D341Med (cell line): ENCODE measurements at places on chromosomes 16 and 17.

DNA sequence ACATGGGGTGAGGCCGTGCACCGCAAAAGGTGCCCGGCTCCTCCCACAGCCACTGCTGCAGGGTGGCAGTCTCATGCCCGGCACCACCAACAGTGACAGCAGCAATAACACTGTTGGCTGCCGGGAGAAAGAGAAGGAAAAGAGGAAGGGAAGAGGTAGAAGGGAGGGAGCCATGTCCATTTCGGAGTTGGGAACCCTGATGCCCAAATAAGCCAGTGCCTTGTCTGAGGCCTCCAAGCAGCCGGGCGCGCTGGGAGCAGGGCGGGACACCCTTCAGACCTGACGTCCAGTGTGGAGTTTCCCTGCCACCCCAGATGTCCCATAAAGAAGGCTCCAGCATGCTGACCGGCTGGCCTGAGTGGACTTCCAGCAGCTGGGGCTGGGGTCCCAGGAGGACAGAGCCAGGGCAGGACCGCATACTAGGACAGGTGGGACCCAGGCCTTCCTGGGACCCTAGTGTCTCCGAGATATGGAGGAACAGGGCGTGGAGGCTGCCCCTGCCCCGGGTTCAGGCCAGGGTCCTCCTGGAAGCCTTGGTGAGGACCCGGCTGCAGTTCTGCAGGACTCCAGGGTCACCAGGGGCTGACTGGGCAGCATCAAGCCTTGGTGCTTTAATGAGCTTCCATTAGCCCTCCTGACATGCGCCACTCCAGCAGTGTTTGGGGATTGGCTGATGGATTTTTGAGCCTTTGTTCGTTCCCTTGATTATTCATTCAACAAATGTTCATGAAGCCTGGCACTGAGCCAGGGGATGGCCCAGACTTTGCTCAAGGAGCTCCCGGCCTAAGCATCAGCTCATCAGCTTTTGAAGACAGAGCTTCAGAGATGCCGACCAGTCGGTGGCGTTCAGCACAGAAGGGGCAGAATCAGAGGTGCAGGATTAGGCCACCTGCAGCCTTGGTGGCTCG lies 223.6 kb upstream of the CIBAR2 start:
- DNase-seq, result no peak

DNA sequence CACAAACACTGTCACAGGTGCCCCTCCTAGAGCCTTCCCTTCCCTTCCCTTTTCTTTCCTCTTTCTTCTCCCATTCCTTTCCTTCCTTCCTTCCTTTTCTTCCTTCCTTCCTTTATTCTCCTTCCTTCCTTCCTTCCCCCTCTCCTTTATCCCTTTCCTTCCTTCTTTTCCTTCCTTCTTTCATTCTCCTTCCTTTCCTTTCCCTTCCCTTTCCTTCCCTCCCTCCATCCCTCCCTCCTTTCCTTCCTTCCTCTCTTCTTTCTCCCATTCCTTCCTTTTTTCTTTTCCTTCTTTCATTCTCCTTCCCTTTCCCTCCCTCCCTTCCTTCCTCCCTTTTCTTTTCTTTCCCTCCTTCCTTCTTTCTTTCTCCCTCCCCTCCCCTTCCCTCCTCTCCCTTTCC lies 170.0 kb downstream of the ENGASE start:
- no peak for DNase-seq

DNA sequence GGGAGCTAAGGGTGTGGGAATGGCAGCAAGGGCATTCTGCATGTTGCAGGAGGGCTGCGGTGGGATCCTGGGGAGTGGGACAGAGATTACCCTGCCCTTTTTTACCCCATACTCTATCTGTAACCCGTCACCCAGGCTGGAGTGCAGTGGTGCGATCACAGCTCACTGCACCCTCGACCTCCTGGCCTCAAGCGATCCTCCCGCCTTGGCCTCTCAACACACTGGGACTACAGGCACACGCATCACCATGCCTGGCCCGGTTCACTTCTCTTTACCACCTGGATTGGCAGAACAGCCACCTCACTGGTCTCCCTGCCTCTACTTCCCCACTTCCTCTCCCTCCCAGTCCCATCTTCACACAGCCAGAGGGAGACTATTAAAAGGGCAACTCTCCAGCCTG lies 9.5 kb downstream of the ZNF385C start:
- DNase-seq, result no peak

GRCh38 chr16:4578961-4579530 lies 22.9 kb downstream of the C16orf96 start:
- DNase-seq, result no peak

DNA sequence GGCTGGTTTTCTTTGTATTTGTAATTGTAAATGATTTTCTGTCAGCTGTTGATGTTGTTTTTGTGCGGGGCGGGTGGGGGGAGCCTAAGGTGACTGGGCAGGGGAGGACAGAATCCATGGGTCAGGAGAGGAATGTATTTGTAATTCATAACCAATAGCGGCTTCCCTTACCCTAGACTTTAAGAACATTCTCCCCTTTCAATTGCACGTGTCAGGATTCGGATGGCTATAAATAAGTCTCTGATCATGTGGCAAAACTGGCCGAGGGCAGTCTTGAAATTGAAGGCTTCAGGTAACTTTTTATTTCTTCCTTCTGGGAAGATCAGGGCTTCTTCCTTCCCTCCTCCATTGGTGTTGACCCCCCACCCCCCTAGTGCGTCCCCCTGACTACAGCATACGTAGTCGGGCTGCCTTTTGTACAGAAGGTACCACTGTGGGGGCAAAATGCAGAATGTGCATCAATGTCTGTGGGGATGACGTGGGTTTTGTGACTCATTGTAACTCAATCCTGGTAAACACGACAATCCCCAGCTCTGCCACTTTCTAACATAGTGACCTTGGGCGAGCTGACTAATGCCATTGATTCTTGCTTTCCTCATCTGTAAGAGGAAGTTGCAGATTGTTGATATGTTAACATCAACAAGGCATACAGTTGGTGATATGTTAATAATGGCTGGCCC lies 16.2 kb downstream of the MARCHF10 start:
- no peak for DNase-seq

- no peak for DNase-seq
Observed at GRCh38 chr17:39569126-39569525, 38.6 kb downstream of the NEUROD2 start.

GRCh38 chr17:6872936-6873335 lies 41.4 kb upstream of the TEKT1 start:
- no peak for DNase-seq

- DNase-seq, result no peak
Observed at GRCh38 chr17:78105551-78105950, 23.0 kb downstream of the TMC6 start.

DNA sequence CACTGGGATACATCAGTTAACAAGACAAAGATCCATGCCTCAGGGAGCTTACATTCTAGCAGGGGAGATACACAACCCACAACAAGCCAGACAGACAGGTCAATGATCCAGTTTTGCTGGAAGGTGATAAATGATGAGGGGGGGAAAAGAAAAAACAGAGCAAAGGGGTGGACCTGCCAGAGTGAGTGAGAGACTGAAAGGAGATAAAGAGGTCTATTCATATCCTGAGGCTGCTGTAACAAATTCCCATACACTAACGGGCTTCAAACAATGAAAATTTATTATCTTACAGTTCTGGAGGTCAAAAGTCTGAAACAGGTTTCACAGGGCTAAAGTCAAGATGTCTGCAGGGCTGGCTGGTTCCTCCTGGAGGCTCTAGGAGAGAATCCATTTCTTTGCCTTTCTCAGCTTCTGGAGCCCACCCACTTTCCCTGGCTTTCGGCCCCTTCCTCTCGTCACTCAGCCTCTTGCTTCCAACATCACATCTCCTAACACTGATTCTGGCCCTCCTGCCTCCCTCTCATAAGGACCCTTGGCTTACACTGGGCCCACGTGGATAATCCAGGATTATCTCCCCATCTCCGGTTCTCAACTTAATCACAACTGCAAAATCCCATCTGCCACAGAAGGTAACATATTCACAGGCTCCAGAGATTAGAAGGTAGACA lies 81.5 kb downstream of the GAS7 start:
- no peak for DNase-seq

GRCh38 chr17:37465069-37465616 lies 24.5 kb upstream of the DUSP14 start:
- no peak for DNase-seq

DNA sequence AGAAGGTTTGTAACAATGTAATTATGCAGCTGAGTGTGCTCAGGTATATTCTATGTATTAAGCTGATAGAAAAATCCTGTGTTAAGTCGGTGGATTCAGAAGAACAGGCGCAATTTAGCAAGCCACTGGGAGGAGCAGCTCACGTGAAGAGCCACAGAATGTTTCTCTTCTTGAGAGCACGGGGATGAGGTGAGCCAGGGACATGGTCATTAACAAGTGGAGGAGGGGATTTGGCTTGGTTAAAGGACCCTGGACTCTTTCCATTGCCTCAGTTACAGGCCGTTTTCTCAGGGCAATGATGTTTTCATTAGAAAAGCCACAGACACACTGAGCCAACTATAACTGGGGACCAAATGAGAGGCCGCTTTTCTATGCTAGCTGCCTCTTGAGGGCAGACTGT lies 178.7 kb downstream of the SNX29 start:
- no peak for DNase-seq

- DNase-seq, result no peak
Observed at GRCh38 chr17:57099165-57099564, 14.1 kb downstream of the AKAP1 start.

DNA sequence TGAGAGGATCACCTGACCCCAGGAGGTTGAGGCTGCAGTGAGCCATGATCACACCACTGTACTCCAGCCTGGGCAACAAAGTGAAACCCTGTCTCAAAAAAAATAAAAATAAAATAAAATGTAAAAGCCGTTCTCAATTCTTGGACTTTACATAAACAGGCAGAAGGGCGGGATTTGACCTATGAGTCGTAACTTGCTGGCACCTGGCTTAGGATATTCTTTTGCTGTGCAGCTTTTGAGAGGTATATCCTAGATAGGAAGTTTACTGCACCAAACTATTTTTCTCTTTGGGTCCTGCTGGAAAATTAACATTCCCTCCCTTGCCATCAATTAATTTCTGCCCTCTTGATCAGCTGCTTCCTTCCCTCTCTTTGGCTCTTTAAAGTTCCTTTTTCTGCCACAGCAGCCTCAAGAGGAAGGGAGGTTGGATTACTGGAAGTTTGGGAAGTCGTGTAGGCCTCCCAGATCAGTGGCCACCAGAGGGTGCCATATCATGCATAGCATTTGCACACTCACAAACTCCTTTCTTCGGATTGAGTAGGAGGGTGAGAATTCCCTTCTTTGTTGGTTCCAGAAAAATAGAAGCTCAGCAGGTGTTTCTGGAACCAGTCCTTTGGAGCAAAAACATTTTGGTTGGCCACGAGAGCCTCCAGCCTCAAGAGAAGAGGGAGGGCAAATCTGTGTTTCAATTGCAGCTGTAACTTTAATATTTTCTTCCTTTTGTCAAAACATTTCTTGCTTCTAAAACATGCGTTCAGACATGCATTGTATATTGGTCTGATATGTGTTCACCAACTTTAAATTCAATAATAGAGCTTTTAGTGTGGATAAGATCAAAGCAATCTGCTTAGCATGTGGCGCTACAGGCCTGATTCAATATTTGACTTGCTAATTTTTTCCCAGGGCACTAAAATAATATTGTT lies 147.3 kb downstream of the CCDC182 start:
- DNase-seq, result peak; percentile 77
